ENCODE measurements at places on chromosomes 4 and X. TPM values are rescaled to one million over a fixed set of nuclear protein-coding genes. Genes with fewer than 3 reads are reported as not detected.

Gene CDS1
- 19.6 TPM for total RNA-seq

Gene SSX1
- not detected for total RNA-seq

Gene SPATA4
- total RNA-seq: not detected

Gene UCP1
- total RNA-seq: not detected
